ENCODE measurements at places on chromosomes 5 and 9.

- DNase-seq, result peak; percentile 44
These were observed 34.4 kb downstream of the AHRR start for GRCh38 chr5:355958-356357.

GRCh38 chr9:114369216-114370130, 18.3 kb downstream of the AKNA start:
- no peak for DNase-seq

- no peak for DNase-seq
These were observed 802 bp downstream of the CCDC107 start for GRCh38 chr9:35658968-35659220.

DNA sequence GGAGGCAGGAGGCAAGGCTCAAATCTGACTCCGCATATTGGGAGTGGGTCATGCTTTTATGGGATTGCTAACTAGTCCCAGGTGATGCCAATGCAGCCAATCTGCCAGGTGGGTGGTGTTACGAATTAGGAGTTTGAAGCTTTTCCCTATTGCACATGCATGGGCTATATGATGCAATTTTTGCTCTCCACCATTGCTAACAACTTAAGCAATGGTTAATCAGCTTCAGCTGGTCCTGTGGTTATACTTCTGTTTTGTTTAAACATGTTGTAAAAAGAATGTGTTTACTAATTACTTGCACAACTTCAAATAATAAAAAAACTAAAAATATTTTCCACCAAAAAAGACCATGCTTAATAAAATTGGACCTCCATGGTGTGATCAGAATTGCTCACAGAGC, 55.7 kb downstream of the SHC3 start:
- no peak for DNase-seq

DNA sequence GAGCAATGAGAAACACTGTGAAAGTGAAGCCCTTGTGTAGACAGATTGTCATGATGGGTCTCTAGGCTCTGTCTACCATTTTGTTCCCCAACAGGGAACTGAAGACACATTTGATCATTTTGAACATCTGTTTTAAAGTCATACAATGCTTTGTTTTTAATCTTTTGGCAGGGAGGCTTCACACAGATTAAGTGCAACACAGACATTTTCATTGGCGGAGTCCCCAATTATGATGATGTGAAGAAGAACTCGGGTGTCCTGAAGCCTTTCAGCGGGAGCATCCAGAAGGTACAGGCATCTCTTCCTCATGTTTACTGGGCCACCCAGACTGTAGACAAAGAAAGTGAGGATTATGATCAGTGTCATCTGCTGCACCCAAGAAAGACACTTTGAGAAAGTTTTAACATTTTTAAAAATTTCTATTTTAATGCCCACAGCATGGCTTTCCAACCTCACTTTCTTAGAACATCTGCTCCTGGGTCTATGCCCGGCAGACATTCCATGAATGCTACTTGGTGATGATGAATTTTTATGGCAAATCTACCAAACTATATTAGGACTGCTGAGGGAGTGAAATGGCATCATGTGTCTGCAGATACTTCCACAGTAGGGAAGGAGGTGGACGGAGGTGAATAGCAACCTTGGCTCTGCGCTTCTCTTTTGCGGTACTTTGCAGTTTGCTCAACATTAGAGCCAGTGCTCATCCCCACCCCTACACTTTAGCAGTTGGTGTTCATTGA, 121.3 kb downstream of the LIFR start:
- DNase-seq, result no peak
